ENCODE measurements at places on chromosomes 5 and 9. TPM values are rescaled to one million over a fixed set of nuclear protein-coding genes. Genes with fewer than 3 reads are reported as not detected.

- no peaks in the 10 kb centered on the region for H3K36me3 ChIP-seq
- peaks cover 22% of the 10 kb centered on the region for H3K4me1 ChIP-seq
- H3K4me3 ChIP-seq: peak overlapping the region; percentile 66
- peaks cover 4% of the 10 kb centered on the region for H3K27me3 ChIP-seq
Measured at GRCh38 chr9:129336601-129337331, 158.7 kb upstream of the IER5L start.

- H3K4me3 ChIP-seq: no peak overlapping the region
- H3K36me3 ChIP-seq: no peaks in the 10 kb centered on the region
- H3K27me3 ChIP-seq: no peaks in the 10 kb centered on the region
- no peak overlapping the region for H3K27ac ChIP-seq
- DNase-seq: no peak
Measured at GRCh38 chr9:75461183-75461582, 372.9 kb downstream of the OSTF1 start.

The MAMDC2 gene
- total RNA-seq: 0.60 TPM

DNA sequence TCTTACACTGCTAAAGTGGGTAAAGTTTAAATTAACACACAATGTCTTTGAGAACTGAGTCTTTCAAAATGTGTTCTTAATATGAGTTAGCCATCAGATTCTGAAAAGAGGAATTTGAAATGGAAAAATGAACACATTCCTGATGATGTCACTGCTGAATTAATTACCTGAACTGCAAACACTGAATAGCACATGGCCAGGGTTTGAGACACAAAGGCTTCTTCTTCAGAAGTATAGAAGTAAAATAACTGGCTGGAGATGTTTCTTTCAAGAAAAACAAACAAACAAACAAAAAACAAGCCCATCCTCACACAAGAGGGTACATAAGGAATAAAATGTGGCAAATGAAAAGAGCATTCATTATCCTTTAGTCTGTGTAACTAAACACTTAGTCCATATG is 7.1 kb downstream of the GLIS3 start:
- DNase-seq: no peak
- peaks cover 51% of the 10 kb centered on the region for H3K4me1 ChIP-seq
- peaks cover 4% of the 10 kb centered on the region for H3K36me3 ChIP-seq
- H3K27me3 ChIP-seq: no peaks in the 10 kb centered on the region
- no peak overlapping the region for H3K4me3 ChIP-seq
- H3K27ac ChIP-seq: peak overlapping the region; percentile 50

GRCh38 chr5:128870373-128870772 is 94.9 kb upstream of the SLC27A6 start:
- no peak for DNase-seq
- no peaks in the 10 kb centered on the region for H3K4me1 ChIP-seq
- no peak overlapping the region for H3K27ac ChIP-seq
- H3K27me3 ChIP-seq: no peaks in the 10 kb centered on the region
- peaks cover 1% of the 10 kb centered on the region for H3K36me3 ChIP-seq

GRCh38 chr5:154284433-154284832 is 93.9 kb downstream of the GALNT10 start:
- H3K36me3 ChIP-seq: no peaks in the 10 kb centered on the region
- H3K4me3 ChIP-seq: no peak overlapping the region
- no peak overlapping the region for H3K27ac ChIP-seq
- H3K4me1 ChIP-seq: peaks cover 41% of the 10 kb centered on the region
- no peak for DNase-seq
- no peaks in the 10 kb centered on the region for H3K27me3 ChIP-seq

DNA sequence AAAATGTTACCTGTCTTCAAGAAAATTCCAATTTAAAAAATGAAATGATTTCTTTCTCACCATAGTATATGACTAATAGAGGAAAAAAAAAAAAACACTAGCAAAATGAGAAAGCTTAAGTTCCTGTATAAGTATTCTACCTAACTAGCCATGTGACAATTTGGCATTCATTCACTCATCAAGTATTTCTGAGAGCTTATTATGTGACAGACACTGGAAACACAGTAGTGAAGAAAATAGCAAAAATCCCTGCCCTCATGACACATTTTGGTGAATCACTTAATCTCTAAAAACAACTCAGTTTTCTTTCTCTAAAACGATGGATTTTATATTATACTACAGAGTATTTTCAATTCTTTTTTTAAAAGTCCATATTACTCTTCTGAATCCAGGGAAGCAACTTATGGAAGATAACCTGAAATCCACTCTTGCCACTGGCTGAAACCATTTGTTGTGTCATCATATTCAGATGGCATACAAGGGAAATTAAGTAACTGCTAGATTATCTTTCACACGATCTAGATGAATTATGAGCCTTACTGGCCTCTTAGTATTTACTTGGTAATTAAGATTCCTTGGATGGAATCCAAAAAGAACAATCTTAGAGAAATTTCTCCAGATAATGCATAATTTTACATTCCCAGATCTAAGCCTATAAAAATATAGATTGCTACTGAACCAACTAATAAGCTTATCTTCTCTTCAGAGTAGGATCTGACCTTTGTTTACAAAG is 5.5 kb downstream of the PTBP3 start:
- H3K27me3 ChIP-seq: no peaks in the 10 kb centered on the region
- H3K36me3 ChIP-seq: peaks cover 7% of the 10 kb centered on the region
- H3K4me1 ChIP-seq: peaks cover 36% of the 10 kb centered on the region
- H3K27ac ChIP-seq: no peak overlapping the region
- DNase-seq: no peak
- no peak overlapping the region for H3K4me3 ChIP-seq

DNA sequence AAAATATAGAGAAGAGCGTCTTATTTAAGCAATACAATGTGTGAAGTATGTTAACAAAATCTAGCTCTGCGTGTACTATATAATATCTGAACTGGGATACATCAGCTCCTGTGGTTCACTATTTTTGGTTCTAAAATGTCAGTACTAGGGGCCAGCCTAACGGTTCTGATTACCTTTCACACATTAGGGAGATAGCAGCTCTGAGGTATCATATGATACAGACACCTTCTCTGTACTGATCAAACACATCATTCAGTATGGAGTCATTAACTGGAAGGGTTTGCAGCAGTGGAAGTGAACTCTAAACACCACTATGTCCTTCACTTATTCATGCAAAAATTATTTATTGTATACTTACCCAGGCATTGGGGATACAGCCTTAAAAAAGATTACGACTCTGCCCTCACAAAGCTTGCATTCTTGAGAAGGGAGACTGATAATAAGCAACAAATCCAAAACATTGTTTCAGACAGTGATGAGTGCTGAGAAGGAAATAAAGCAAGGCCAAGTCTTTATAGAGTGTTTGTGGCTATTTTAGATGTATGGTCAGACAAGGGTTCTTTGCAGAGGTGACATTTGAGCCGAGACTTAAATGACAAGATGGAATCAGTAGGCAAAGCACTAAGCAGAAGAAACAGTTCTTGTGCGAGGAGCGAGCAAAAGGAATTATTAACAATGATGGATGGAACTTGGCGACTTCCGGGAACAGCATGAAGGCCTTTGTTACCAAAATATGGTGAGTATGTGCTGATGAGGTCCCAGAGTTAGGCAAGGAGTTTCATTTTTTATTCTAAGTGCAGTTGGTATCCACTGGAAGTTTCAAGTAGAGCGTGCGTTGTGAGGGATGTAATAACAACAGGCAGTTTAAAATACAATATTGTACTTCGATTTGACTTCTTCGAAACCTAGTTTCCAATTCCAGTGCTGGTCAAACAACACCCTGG is 1.8 kb upstream of the LNPEP start:
- H3K36me3 ChIP-seq: no peaks in the 10 kb centered on the region
- no peaks in the 10 kb centered on the region for H3K27me3 ChIP-seq
- DNase-seq: no peak
- peak overlapping the region; percentile 94 for H3K4me3 ChIP-seq
